ENCODE measurements at places on chromosomes 3 and 15.

DNA sequence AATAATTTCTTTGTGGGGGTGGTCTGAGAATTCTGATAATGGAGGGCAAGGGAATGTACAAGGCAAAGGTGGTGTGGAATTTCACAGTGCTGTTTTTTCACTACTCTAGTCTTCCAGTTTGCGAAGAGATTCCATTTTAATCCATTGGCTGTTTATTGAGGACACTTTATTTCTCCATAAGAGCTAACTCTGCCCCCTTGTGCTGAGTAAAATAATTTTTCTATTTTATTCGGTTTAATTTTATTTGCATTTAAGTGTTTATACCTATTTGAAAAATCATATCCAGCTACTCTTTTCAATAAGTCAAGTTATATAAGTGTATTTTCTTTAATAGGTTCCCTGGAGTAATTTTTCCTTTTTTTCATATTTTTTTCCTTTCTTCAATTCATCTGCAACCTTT is 840.1 kb downstream of the TUSC7 start:
- no peak for DNase-seq

- no peak for DNase-seq
These were observed 170.0 kb downstream of the SEMA6D start for GRCh38 chr15:47887241-47887800.

- no peak for DNase-seq
These were observed 22.1 kb downstream of the MAPKAPK3 start for GRCh38 chr3:50639055-50639494.

- no peak for DNase-seq
These were observed 223.0 kb upstream of the MLF1 start for GRCh38 chr3:158347966-158348365.

DNA sequence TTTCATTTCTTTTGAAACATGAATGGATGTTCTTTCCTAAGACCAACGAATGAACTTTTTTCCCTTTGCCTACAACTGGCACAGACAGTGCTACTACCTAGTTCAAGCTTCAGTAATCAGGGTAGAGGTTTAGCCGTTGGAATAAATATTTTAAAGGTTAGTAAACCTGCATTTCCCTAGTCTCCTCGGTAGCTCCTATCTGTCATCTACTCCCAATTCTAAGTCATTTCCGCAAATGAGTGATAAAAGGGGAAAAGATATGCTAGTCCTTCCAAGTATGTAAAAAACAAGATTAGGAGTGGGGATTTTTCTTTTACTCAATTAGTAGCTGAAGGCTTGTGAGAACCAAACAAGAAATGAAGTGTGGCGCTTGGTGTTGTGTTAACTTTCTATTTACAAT is 15.2 kb downstream of the SLTM start:
- no peak for DNase-seq

- DNase-seq: no peak
These were observed 89.9 kb downstream of the ASB7 start for GRCh38 chr15:100692246-100692645.

GRCh38 chr3:136380530-136380929 is 130.4 kb downstream of the PCCB start:
- DNase-seq: no peak

- DNase-seq: no peak
These were observed 4.2 kb upstream of the NPHP3 start for GRCh38 chr3:132726341-132726823.

DNA sequence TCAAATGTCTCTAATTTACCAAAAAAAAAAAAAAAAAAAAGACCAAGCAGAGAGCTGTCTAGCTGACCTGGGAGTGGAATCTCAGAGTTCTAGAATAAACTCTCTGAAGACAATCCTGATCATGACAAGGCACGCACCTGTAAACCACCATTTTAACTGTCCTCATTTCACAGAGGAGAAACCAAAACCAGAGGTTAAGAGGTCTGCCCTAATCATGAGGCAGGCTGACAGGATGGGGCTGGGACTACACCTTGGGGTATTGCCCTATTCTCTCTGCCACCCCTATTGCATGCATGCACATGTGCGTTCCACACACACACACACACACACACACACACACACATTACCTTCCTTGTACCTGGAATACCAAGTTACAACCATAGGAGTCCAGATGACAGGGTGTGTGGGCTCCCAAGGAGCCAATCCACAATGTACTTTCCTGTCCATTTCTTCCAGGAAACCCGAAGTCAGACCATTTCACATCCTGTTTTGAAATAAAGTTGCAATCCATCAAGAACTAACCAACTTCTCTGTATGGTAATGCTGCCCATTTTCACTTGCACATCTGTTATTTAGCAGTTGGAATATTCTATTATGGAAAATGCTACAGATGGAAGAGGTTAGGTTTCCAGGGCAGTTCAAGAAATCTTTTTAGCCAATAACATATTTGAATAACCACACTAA is 34.6 kb downstream of the HSPBAP1 start:
- no peak for DNase-seq

- DNase-seq: peak; percentile 38
These were observed 240.1 kb downstream of the ISL2 start for GRCh38 chr15:76576523-76577279.

GRCh38 chr3:49865198-49865784 is 4.4 kb downstream of the CAMKV start:
- no peak for DNase-seq

DNA sequence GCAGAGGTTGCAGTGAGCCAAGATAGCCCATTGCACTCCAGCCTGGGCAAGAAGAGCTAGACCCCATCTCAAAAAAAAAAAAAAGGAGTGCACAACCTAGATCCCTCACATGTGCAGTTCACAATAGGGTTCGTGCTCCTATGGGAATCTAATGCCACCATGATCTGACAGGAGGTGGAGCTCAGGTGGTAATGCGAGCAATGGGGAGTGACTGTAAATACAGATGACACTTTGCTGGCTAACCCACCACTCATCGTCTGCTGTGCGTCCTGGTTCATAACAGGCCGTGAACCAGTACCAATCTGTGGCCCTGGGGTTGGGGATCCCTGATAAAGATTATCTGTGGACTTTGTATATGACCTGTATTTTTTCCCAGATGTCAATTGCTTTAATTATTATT is 16.7 kb downstream of the USP8 start:
- DNase-seq: no peak

GRCh38 chr3:71466483-71466882 is 117.0 kb downstream of the FOXP1 start:
- DNase-seq: no peak

GRCh38 chr3:99970198-99970597 is 144.1 kb downstream of the FILIP1L start:
- no peak for DNase-seq

DNA sequence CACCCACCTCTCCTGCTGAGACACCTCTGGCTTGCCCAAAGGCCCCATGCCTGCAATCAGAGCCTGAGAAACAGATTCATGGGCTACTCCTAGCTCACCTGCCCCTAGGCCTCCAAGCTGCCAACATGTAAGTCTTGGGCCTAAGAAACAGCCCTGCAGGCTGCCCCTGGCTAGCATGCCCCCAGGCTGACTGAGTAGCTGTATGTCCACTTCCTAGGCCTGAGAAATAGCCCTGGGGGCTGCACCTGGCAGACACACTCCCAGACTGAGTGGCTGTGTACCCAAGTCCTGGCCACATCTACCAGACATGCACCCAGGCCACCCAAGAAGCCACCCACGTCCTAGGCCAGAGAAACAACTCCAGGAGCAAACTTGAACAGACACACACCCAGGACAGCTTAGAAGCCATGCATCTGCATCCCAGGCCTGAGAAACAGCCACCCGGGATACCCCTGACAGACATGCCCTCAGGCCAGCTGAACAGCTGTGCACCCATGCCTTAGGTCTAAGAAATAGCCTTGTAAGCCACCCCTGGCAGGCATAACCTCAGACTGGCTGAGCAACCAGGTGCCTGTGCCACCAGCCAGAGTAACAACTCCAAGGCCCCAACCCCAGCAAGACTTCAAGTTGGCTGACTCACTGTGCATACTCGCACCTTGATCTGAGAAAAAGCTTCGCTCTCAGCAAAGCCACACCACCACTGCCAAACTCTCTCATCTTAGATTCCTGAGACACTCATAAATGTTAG is 12.0 kb upstream of the NRG4 start:
- DNase-seq: no peak

GRCh38 chr3:27714146-27714526 is 8.0 kb downstream of the EOMES start:
- DNase-seq: no peak
